ENCODE measurements at places on chromosomes 3 and 15.

DNA sequence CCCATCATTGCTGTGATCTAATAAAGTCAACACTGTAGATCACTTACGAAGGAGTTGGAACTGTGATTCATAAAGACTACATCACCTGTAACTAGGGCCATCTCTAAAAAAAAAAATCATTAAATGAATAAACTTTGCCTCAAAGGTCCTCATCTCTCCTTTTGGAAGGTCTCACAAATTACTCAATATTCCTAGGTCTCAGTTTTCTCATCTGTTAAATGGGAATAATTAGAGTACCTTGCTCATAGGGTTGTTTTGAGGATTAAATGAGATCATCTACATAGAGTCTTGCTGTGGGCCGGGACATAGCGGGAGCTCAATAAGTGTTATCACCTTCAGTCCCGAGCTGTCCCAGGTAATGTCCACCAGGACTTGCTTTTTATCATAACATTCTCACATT lies 335.1 kb upstream of the PROK2 start:
- no peak for DNase-seq

GRCh38 chr3:10933805-10934481 lies 58.6 kb upstream of the SLC6A1 start:
- DNase-seq = no peak

DNA sequence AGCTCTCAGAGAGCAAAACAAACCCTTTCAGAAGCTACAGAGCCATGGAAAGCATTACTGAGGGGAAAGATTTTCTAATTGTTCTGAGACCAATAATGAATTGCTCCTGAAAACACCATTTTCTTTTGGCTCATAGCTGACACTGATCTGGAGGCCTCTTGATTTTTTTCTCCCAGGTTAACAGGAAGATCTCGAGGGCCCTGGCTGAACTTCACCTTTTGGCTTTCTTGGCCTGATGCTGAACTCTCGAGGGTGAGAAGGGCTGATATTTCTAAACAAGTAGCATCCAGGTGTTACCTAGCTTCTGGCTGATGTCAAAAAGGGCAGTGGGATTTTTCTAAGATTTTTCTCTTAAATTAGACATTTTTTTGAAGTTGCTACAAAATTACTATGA lies 19.9 kb upstream of the NFKBIZ start:
- no peak for DNase-seq

- no peak for DNase-seq
These were observed 161.1 kb upstream of the UBE2E1 start for GRCh38 chr3:23644676-23645075.

DNA sequence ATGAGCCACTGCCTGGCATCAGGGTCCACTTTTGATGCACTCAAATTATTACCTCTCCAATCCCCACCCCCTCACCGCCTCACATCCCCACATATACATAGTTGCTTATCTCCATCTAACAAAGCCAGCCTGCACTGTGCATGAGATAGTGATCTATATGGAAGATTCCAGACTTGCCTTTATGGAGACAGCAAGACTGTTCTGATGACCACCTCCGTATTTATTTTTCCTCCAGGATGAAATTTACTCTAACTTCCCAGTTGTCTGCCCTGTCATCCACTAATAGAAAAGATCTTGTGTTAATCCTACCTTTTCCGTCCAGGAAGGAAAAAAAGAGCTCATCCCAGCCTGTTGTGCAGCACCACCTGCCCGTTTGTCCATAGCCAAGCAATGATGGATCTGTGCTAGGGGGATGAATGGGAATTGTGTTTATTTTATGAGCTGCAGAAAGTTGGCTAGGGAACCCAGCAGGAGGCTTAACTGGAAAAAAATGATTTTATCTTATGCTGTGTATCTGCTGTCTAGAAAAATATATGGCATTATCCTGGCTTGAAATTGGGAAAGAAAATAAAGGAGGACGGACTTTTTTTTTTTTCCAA lies 114.5 kb downstream of the CD47 start:
- no peak for DNase-seq

- no peak for DNase-seq
These were observed at the start of gene SHISA5 for GRCh38 chr3:48504051-48504946. Gene SHISA5, minus strand, starts transcription at chr3:48504174. Its CDS starts 80 bp downstream, at chr3:48504094.

DNA sequence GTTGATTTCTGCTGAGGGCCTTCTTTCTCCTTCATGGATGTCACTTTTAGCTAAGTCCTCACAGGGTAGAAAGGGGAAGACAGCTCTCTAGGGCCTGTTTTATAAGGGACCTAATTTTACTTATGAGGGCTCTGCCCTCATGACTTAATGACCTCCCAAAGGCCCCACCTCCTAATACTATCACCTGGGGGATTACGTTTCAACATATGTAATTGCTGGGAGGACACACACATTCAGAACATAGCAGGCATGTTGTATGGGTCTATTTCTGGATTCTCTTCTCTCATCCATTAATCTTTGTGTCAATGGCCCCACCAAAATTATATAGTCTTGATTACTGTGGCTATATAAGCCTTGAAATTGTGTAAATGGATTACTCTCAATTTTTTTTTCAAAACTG lies 255.0 kb downstream of the CLSTN2 start:
- no peak for DNase-seq
